ENCODE measurements at places on chromosomes 5 and 9. TPM values are rescaled to one million over a fixed set of nuclear protein-coding genes. Genes with fewer than 3 reads are reported as not detected.

AK6 gene
- total RNA-seq: 59.9 TPM

DNA sequence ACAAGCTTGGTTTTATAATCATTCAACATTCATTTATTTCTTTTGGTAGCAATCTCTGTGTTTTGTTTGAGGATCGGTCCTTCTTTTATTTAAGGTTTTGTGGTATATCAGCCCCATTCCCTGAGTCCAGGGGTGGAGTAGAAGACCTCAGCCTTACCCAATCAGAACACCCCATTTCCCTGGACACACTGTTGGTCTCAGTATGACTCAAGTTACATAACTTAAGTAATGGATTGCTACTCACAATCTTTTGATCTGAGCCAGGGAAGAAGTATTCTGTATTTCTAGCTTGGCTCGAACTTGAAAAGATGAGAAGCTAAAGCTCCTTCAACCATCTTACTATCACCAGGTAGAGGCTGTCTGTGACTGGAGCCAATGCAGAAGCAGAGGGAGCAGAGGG lies 175.2 kb upstream of the HAPLN1 start:
- no peak for DNase-seq

BSPRY gene
- total RNA-seq: not detected

GRCh38 chr9:2013743-2014475 lies 1.2 kb upstream of the SMARCA2 start:
- DNase-seq: no peak

DNA sequence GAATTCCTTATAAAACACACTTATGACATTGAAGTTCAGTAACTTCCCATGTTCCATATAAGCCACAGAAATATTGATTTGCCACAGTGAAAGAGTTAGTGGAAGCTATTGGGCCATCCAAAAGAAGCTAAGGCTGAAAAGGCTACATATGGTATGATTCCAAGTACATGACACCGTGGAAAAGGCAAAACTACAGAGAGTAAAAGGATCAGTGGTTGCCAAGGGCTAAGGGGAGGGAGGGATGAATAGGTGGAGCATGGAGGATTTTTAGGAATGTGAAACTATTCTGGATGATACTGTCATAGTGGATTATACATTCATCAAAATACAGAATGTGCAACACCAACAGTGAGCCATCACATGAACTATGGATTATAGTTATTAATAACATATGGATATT lies 109.7 kb downstream of the F2RL2 start:
- no peak for DNase-seq

- no peak for DNase-seq
These were observed 948 bp upstream of the FAM53C start for GRCh38 chr5:138336952-138337684.

- no peak for DNase-seq
These were observed 343.2 kb downstream of the TMEM232 start for GRCh38 chr5:110383231-110383630.

DMXL1 gene
- total RNA-seq: 19.2 TPM

SPATA31E1 gene
- total RNA-seq: not detected

DNA sequence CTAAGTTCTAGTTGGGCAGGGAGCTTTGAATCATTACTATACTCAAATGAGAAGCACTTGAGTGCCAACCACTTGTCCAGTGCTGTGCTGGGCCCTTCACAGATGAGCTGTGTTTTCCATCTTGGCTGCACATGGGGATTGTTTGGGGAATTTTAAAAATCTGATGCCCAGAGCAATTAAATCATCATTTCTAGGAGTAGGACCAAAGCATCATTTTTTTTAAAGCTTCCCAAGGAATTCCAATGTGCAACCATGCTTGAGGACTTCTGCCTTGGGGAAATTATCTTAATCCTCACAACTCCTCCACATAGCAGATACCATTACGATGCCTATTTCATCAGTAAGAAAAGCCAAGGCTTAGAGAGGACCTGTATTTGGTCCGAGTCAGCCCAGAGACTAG lies 131.4 kb downstream of the TMEM174 start:
- no peak for DNase-seq

GLRA1 gene
- total RNA-seq: not detected

TPM2 gene
- total RNA-seq: 11,456 TPM

- DNase-seq: no peak
These were observed 525.5 kb upstream of the PTGER4 start for GRCh38 chr5:40154194-40154593.

GRCh38 chr5:109695005-109695926 lies 5.5 kb downstream of the MAN2A1 start:
- no peak for DNase-seq

- no peak for DNase-seq
These were observed 265.8 kb upstream of the EFNA5 start for GRCh38 chr5:107936515-107936914.

DNA sequence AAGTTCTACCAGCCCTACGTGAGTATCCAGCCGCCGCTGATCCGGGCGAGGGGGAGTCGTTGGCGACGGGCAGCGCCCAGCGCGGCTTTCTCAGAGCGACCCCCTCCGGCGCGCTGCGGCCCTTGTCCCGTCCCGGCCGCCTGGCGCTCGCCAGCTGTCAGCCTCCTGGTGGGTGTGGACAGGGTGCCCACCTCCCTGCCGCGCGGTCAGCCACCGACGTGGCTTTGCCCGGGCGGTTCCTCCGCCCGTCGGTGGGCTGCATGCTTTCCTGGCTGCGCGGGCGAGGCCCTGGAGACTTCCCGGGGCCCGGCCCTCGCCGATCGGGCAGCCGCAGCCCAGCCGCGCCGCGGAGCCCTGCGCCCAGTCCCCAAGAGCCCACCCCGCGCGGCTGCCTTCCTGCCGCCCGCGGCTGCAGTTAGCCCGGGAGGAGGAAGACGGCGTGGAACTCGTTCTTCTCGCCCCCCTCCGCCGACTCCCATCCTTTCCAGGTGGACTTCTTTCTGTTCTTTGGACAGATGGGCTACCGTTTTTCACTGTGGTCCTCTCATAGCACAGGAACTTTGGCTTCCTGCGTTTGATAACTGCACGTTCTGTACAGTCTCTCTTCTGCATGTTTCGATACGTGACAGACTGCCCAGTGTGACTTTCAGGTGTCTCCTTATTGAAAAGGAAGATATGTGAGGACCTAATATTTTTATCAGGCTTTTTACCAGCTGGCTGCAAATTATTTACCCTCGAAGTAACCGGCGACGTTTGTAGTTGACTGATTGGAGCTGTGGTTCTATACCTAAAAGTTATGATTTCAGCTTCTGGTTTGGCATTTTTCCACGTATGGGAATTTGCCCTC lies 577 bp downstream of the AP3S1 start:
- DNase-seq: no peak

KIF4B gene
- 0.05 TPM for total RNA-seq

DNA sequence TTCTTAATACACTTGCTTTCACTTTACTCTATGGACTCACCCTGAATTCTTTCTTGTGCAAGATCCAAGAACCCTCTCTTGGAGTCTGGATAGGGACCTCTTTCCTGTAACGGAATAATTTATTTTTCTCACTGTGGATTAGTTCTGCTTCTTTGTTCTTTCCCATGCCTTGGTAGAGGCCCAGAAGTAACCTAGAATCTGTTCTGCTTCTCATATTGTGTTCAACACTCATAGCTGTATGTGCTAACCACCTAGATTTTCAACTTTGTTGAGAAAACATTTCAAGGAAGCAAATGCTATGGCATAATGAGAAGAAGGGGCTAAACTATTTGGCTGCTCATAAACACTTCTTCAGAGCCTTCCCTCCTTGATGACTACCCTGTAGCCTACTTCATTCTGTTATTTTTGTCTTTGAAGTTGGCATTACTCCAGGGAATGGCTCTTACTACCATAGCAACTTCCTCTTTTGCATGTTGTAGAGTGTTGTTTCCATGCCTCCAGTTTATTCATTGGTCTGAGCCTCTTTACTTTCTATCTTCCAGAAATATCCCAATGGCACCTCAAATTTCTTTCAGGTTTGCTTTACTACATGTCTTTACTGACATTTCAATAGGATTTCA lies 74.3 kb downstream of the KIAA0825 start:
- no peak for DNase-seq

DNA sequence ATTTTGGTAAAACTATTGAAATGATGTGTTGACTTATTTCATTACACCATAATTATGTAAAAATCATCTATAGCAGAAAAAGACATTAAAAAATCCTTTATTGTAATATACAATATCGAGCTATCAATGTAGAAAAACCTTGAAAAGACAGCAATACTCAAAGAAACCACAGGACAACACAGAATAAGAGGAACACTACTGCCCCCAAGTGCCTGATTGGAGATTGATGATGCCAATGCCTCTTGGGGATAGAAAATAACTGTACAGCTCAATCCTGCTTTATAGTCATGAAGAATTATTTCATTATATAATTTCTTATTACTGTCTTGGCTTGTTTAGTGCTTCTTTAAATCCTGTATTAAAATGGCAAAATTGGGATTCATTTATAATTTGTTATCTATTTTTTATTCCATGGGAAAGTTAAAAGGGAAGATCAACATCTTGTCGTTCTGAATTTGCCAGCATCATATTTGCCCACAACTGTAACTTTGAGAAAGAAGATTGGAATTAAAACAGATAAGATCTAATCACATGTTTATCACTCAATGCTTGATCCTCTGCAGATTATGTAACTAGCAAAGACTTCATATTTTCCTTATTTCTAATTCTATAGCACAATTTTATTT lies 337.5 kb downstream of the CDH9 start:
- DNase-seq: no peak

DNA sequence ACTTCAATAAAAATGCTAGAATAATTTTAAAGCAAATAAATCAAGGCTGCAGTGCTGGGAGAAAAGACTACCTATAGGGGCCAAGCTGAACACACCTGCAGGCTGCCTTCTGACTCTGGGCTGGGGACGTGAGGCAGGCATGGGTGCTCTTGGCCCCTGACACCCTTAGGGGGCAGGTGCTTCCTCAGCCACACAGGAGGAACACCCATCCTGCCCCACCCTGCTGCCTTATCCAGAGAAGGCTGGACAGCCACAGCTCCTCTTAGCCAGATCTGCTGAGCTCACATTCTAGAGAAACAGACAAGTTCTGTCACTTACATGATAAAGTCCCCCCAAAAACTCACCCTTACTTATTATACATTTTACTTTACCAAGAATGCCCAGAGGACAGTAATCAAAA lies 6.6 kb upstream of the LMX1B start:
- DNase-seq: peak; percentile 26

DNA sequence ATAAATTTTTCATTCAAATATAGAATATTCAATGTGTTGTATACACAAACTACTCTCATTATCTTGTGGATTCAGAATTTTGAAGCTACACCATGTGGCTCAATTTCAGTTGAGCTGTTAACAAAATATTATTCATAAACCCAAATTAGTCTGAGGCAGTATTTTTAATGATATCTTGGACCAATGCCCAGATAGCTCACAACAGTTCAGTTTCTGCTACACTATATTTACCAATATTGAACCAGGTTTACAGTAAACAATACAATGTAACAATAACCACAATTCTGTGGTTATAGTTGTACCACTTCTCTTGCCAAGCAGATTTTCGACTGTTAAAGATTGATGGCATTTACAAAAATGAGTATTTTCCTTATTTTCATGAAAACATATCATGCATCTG lies 99.9 kb downstream of the SSBP2 start:
- DNase-seq: no peak

All from psoas muscle (tissue), 8 donors.